ENCODE measurements at places on chromosomes 7 and 10. TPM values are rescaled to one million over a fixed set of nuclear protein-coding genes. Genes with fewer than 3 reads are reported as not detected.

CRPPA gene
- total RNA-seq: 4.6 TPM

PON3 gene
- not detected for total RNA-seq

DNA sequence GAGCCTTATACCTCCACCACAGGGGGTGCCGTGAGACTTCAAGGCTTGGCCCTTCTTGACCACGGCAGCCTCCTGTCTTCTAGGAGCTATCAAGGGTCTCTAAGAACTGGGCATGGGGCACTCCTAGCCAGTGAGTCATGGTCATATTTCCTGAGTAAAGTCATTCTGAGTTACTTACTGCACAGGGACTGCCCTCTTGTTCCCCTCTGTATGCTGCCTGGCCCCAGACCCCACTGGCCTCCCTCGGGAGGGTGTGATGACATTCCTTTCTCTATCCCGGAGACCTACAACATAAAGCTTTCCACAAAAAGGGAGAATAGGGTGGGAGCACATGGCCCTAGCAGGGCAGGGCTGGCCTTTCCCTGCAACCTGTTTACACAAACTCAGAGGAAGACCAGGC is 21.4 kb downstream of the DPCD start:
- H3K27me3 ChIP-seq: no peaks in the 10 kb centered on the region
- H3K4me3 ChIP-seq: no peak overlapping the region
- H3K27ac ChIP-seq: no peak overlapping the region
- peaks cover 8% of the 10 kb centered on the region for H3K4me1 ChIP-seq
- no peak for DNase-seq
- H3K36me3 ChIP-seq: peaks cover 18% of the 10 kb centered on the region

- H3K36me3 ChIP-seq: no peaks in the 10 kb centered on the region
- H3K4me3 ChIP-seq: no peak overlapping the region
- no peaks in the 10 kb centered on the region for H3K4me1 ChIP-seq
- H3K27me3 ChIP-seq: peaks cover 11% of the 10 kb centered on the region
- DNase-seq: no peak
Measured at GRCh38 chr10:88835910-88836221, 15.8 kb downstream of the ANKRD22 start.

CPA2 gene
- total RNA-seq: 1.9 TPM

- no peaks in the 10 kb centered on the region for H3K36me3 ChIP-seq
- H3K27ac ChIP-seq: no peak overlapping the region
- H3K4me3 ChIP-seq: no peak overlapping the region
Measured at GRCh38 chr7:93559639-93560491, 14.7 kb downstream of the CALCR start.

KCNMA1 gene
- total RNA-seq: 1.8 TPM

DNA sequence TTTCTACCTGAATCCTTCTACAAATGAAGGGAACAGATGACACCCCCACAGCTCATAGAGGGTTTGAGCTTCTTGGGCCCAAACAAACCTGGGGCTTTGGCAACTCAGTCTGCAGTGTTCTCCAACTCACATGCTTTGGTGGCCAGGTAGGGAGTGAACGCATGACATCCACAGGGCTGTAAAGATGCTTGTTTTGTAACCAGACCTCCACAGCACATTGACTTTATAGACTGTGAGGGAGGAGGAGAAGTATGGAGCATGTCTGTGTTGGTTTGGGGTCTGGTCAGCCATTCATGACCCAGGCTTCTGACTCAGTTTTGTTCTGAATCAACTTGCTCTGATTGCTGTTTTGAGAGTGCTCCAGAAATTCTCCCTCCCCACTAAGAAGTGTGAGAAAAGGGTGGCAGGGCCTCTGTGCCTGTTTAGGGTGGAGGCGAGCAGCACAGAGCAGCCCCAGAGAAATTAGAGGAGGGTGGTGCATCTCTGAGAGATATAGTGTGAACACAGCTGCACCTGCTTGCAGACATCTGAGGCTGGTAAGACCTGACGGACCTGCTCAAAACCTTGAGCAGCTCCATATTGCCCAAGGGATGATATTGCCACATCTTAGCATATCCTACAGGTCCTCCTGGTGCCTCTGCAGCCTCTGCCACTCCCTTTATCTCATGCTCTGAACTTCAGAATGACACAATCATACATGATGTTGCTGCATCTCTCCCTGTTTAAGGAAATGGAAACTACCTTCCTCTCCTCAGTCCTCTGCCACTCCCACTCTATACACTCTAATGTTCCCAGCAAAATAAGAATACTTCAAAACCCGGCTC is 287.7 kb downstream of the ABCA13 start:
- H3K4me3 ChIP-seq: no peak overlapping the region
- H3K4me1 ChIP-seq: no peaks in the 10 kb centered on the region
- no peaks in the 10 kb centered on the region for H3K27me3 ChIP-seq
- no peak for DNase-seq

DNA sequence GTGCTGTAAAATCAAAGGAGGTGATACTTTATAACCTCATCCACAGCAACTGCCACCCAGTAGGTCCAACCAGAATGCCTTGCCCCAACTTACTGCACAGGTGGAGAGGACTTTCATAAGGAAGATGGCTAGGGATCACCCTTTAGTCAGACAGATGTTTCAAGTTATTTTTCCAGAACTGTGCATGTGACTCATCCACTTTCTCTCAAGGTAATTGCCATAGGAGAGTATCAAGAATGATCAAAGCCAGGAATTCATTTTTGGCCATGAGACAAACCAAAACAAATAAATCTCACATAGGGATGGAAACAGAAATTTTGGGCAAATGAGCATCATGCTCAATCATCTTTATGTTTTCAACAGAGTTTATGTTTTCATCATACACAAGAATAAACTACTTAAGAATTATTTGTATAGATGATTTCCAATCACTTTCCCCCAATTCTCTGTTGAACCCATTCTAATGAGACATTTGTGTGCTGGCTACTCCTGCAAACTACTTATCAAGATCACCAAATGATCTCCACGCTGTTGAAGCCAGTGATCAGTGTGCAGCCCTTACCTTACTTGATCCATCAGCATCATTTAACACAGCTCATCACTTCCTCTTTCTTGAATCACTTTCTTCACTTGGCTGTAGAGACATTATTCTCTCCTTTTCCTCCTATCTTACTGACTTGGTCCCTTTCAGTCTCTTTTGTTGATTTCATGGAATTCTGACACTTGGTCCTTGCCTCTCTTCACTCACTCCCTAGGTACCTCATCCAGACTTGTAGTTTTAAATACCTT is 74.0 kb downstream of the SLC16A9 start:
- no peak overlapping the region for H3K27ac ChIP-seq
- no peak for DNase-seq
- H3K36me3 ChIP-seq: no peaks in the 10 kb centered on the region
- H3K4me1 ChIP-seq: no peaks in the 10 kb centered on the region
- H3K4me3 ChIP-seq: no peak overlapping the region
- H3K27me3 ChIP-seq: no peaks in the 10 kb centered on the region

- no peaks in the 10 kb centered on the region for H3K4me1 ChIP-seq
- H3K27me3 ChIP-seq: no peaks in the 10 kb centered on the region
- H3K27ac ChIP-seq: no peak overlapping the region
- no peak overlapping the region for H3K4me3 ChIP-seq
- H3K36me3 ChIP-seq: no peaks in the 10 kb centered on the region
Measured at GRCh38 chr7:46960970-46961369, 620.9 kb downstream of the TNS3 start.

PAX2 gene
- total RNA-seq: not detected

- peak overlapping the region; percentile 59 for H3K4me3 ChIP-seq
- H3K27ac ChIP-seq: no peak overlapping the region
- peaks cover 62% of the 10 kb centered on the region for H3K27me3 ChIP-seq
- H3K36me3 ChIP-seq: no peaks in the 10 kb centered on the region
- DNase-seq: no peak
Measured at GRCh38 chr10:60732198-60732806, 46.0 kb upstream of the CDK1 start.

FKBP6 gene
- not detected for total RNA-seq

DNA sequence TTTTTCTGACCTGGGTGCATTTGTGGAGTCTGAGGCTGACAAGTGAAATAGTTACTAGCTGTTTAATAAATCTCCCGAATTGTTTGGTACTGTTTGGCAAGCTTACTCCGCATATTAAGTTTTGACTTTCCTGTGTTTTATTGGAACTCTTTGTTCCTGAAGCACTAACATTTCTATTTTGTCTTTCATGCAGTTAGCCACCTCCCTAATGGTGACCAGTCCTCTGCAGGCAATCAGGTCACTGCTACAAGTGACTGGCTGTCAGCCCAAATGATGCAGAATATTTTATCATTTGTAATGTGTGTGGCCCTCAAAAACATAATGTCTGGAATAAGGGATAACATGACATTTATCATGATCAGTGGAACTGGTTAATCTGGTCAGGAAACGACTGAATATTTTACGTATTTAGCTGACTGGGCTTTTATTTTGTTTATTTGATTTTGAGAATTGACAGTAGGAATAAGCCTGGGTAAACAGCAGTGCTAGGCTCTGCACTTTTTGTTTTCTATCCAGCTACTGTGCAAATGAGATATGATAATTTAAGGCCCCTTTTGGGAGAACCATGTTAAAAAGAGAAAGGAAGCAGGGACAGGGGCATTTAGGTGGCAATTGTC is 82.9 kb downstream of the ST7 start:
- no peaks in the 10 kb centered on the region for H3K27me3 ChIP-seq
- H3K36me3 ChIP-seq: peaks cover 8% of the 10 kb centered on the region
- no peak for DNase-seq
- H3K4me1 ChIP-seq: peaks cover 8% of the 10 kb centered on the region
- no peak overlapping the region for H3K4me3 ChIP-seq
- peak overlapping the region; percentile 72 for H3K27ac ChIP-seq

- peaks cover 9% of the 10 kb centered on the region for H3K4me1 ChIP-seq
- no peak overlapping the region for H3K27ac ChIP-seq
- H3K27me3 ChIP-seq: no peaks in the 10 kb centered on the region
- no peak overlapping the region for H3K4me3 ChIP-seq
Measured at GRCh38 chr10:34314457-34314856, 500.6 kb downstream of the PARD3 start.

DNA sequence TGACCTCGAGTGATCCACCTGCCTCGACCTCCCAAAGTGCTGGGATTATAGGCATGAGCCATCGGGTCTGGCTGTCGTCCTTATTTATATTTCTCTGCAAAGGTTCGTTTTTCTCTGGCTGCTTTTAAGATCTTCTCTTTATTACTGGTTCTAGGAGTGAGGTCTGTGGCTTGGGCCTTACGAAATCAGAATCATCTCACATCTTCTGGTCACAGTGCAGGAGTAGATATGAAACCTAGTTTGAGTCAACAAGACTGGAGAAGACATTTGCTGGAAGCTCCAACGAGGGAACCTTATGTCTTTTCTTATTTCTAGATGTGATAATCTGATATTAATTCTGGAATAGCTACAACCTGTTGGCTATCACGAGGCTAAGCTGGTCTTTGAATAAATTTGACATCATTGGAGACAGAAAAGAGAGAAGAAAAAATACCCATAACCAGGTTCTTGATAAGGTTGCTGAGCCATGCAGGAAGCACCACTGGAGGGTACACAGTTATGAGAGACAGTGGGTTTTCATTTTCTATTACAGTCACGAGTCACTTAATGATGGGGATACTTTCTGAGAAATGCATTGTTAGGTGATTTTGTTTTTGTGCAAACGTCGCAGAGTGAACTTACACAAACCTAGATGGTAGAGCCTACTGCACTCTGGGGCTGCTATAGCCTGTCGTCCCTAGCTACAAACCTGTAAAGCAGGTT is 25.6 kb upstream of the IL15RA start:
- H3K27ac ChIP-seq: no peak overlapping the region
- no peaks in the 10 kb centered on the region for H3K36me3 ChIP-seq
- no peaks in the 10 kb centered on the region for H3K27me3 ChIP-seq
- peak; percentile 7 for DNase-seq

ZNF365 gene
- total RNA-seq: 0.07 TPM

DNA sequence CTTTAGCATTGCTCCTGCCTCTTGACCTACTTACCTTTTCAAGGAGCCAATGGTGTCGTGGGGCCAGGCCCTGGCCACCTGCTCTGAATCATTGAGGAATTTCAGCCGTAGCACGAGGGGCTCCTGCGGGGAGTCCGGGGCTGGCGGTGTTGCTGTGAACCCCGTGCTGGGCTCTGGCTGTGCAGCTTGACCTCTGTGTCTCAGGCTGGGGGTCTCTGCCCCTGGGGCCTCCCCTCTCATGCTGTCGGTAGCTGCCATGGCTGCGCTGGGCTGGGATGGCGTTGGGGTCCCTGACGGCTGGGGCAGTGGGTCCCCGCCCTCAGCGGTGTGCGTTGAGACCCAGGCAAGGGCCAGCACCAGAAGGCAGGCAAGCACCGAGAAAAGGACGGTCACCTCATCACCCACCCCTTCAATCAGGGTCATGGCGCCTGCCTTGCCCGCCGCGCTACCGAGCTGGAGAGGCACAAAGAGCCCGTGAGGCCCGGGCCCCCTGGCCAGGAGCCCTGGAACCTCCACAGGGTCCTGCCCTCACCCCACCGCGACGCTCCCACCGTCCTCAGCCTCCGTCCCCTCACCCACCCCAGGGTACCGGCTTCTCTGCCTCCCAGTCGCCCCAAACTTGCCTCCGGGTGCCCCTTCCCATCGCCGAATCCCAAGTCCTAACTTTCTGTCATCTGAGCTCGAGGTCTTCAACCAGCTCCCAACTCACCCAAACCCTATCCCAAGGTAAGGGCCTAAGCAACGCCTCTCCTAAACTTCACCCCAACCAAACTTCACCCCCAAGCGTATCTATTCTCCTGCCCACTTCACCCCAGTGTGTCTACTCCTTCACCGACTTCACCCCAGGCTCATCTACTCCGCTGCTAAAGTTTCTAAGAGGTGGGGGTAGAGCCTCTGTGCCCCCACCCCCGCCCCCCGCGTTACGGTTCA is 887 bp downstream of the TMUB1 start:
- H3K4me3 ChIP-seq: peak overlapping the region; percentile 78
- no peaks in the 10 kb centered on the region for H3K27me3 ChIP-seq
- DNase-seq: no peak

GRCh38 chr10:130430291-130430690 is 294.1 kb downstream of the GLRX3 start:
- no peaks in the 10 kb centered on the region for H3K4me1 ChIP-seq
- H3K36me3 ChIP-seq: no peaks in the 10 kb centered on the region
- no peaks in the 10 kb centered on the region for H3K27me3 ChIP-seq
- no peak for DNase-seq
- no peak overlapping the region for H3K27ac ChIP-seq
- H3K4me3 ChIP-seq: no peak overlapping the region

- no peak for DNase-seq
- H3K4me1 ChIP-seq: no peaks in the 10 kb centered on the region
- no peak overlapping the region for H3K27ac ChIP-seq
- H3K27me3 ChIP-seq: peaks cover 9% of the 10 kb centered on the region
Measured at GRCh38 chr10:3236644-3237404, 64.2 kb upstream of the PITRM1 start.

All from cardiac muscle cell (in vitro differentiated cells and primary cell).